ENCODE measurements at places on chromosomes 11 and 22. TPM values are rescaled to one million over a fixed set of nuclear protein-coding genes. Genes with fewer than 3 reads are reported as not detected.

The NCF4 gene
- 4.5 TPM for polyA plus RNA-seq

The NLRP14 gene
- 0.04 TPM for polyA plus RNA-seq

The KDM4D gene
- polyA plus RNA-seq: 1.2 TPM

The NXPE2 gene
- not detected for polyA plus RNA-seq

The HTR3B gene
- 0.13 TPM for polyA plus RNA-seq
